Activated T-helper 17 cell treated with anti-CD3 and anti-CD28 coated beads, Interleukin-2, amount 50 U/mL, for 72 hours (primary cell): ENCODE measurements at places on chromosomes 1 and 21. TPM values are rescaled to one million over a fixed set of nuclear protein-coding genes. Genes with fewer than 3 reads are reported as not detected.

- no peak for ATAC-seq
Measured at GRCh38 chr21:45889961-45890360, 91.6 kb upstream of the COL6A1 start.

DNA sequence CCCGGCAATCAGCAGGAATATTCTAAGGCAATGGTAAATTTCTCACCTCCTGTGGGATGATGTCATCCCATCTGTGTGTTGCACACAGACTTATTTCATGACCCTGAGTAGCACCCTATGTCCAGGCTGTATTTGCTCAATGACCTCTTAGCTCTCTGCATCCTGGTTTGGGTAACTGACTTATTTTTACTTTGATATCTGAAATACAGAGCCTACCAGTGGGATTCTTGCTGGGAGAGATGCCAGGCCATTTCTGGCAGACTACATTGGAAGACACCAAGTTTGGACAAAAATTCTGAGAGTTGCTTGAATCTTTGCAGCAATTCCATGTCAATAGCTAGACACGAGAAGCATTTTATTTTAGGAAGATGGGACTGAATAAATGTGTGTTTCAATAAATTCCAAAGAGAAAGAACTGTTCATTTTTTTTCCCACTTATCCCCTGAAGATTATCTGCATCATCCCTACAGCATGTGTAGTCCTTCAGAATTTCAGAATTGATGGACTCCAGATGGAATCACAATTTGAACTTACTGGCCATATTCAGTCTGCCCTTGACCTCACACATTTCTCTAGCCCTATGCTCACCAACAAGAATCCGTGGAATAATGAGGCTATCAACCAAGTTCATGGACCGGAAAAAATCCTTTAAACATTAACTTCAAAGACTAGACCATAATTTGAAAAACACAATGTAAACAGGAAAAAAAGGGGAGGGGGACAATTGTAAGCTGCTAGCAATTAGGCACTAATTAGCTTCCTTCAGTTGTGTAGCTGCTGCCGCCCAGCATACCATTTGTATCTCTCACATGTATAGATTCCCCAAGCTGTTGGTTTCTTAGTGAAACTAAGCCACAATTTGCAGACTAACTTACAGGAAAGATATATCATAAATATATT lies 226.5 kb downstream of the HMCN1 start:
- no peak for ATAC-seq

- ATAC-seq = no peak
Measured at GRCh38 chr1:71804140-71804539, 478.2 kb downstream of the NEGR1 start.

DNA sequence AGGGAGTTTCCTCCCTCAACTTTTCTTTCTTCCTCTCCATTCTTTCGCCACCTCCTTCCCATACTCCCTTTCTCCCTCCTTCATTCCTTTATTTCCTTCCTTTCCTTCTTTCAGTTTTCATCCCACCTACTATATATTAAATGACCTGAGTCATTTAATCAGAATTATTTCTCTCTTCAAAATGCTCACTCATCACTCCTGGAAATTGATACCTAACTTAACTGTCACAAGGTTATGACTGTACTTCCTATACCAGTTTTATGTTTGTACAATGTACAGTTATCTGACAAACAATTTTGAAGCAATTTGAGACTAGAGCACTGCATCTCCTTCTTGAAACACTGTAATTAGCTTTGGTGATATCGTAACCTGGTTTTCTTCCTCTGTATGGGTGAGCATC lies 41.4 kb downstream of the NEXN start:
- no peak for ATAC-seq

DNA sequence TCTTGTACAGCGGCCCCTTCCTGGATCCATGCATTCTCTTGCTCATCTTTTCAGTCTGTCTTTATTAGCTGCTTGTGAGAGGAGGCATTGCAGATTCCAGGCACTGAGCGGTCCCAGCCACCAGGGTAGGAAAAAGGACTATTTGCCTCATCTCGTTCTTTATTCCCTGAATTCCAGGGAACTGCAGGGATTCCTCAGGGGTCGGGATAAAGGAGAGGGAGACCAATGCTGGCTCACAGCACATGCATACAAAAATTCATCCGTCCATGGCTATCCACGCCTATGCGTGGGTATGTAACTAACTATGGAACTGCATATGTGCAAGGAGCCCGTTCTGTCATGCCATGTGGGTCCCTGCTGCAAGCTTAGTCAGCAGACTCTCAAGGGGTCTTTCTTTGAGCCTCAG lies 879 bp upstream of the PLPPR5 start:
- no peak for ATAC-seq

- no peak for ATAC-seq
Measured at GRCh38 chr1:201427963-201428362, 6.4 kb upstream of the TNNI1 start.

DNA sequence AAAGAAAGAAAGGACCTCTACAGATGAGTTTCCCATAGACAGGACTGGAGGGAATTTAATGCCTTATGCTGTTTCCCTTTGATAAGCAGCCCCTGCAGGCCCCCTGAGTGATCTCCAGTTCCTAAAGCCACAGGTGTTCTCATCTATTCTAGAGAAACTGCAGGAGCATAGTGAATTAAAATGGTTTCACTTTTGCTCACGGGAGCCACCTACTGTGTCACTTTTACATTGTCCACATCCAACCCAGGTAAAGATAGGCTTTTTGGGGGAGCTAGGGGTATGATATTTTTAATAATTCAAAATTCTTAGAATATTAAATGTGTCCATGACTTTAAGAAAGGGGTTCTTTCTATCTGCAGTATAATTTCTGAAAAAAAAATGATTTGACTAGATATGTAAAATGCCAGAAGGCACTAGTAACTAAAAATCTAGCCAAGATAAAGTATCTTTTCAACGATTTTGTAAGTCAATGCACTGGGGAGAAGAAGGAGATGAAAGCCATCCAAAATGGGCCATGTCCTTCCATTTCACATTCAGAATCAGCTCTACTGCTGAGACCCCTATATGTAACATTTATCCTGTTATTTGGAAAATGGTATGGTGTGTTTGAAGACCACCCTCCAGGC lies 267.3 kb upstream of the DUSP10 start:
- ATAC-seq = peak; percentile 52

GRCh38 chr1:184226100-184226487 lies 160.7 kb upstream of the C1orf21 start:
- ATAC-seq = no peak

- no peak for ATAC-seq
Measured at GRCh38 chr1:222938986-222939385, 124.1 kb downstream of the DISP1 start.

DNA sequence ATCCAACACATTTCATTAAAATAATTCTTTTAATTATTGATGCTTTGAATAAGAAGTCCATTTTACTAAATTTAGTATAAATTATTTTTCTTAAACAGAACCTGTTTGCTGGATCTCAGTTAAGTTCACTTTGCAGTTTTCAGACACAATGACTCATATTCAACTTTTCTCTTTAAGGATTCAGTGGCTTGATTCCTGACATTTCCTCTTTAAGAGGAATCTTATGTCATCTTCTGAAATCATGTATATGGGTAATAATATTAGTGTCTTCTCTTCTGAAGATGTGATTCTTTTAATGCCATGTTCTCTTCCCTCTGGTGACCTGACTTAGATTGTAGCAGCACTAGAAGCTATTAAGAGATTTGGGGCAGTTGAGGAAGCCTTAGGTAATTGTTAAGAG lies 12.6 kb downstream of the CREG1 start:
- no peak for ATAC-seq

DNA sequence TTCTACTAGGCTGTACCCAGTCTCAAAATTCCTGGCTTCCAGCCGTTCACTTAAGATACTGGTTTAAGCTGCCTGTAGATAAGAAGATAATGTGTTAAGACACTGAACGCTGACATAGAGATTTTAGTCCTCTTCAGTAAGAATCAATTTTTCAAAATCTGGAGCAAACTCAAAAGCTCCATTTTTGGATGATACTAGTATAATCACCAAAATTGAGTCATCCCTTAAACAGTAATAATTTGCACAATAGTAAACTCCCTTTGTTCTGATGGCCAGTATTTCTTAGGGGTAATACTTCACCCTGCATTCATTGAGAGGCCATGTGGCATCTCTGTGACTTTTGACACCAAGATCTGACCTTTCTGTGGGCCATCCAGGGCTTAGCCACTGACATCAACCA lies 299.8 kb upstream of the USP25 start:
- ATAC-seq = no peak

DNA sequence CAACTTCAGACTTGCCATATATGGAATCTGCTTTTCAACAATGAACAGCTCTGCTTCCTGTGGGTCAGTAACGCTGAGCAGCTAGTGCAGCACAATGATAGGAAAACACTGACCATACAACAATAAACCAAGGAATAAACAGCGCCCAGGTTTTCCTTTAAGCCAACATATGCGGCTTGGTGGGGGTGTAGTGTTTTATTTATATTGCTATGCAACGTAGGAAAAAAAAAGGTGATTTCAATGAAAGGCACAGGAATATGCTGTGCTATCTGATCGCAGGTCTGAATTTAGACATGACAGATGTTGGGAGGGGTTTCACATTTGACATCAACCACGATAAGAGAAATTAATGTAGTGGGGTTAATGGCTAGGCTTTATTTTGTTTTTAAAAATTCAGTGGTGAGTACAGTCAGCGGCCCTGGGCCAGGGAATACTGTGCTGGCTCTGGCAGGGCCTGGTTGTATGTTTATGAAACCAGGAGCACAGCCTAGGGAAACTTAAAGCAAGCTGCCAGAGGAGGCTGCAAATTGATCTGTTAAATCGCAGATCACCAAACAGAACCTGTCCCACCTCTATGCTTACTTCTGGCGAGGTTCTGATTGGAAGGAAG lies 4.3 kb downstream of the TSPAN2 start:
- no peak for ATAC-seq

- no peak for ATAC-seq
Measured at GRCh38 chr1:2636733-2637132, 3.9 kb upstream of the MMEL1 start.

GRCh38 chr1:155070158-155070621 lies 6.7 kb downstream of the EFNA4 start:
- ATAC-seq = no peak

DNA sequence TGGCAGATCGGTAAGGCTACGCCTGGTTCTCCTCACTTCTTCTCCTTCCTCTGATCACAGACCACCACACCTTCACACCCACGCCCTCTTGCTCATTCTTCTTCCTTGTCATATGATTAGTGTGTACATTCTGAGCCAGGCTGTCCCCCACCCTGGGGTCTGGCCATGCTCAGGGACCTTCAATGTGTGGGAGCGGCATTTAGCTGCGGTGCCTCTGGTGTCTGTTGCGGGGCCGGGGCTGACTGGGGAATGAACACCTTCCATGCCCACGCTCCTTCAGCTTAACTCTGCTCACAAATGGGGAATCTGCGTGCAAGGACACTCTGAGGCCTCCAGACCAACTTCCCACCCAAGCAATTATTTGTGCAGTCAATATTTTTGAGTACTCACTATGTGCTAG lies 29.4 kb downstream of the QSOX1 start:
- no peak for ATAC-seq

- peak; percentile 42 for ATAC-seq
Measured at GRCh38 chr1:202192770-202193613, 607 bp upstream of the LGR6 start.

GRCh38 chr1:59685101-59685500 lies 129.6 kb upstream of the HOOK1 start:
- ATAC-seq = no peak

DNA sequence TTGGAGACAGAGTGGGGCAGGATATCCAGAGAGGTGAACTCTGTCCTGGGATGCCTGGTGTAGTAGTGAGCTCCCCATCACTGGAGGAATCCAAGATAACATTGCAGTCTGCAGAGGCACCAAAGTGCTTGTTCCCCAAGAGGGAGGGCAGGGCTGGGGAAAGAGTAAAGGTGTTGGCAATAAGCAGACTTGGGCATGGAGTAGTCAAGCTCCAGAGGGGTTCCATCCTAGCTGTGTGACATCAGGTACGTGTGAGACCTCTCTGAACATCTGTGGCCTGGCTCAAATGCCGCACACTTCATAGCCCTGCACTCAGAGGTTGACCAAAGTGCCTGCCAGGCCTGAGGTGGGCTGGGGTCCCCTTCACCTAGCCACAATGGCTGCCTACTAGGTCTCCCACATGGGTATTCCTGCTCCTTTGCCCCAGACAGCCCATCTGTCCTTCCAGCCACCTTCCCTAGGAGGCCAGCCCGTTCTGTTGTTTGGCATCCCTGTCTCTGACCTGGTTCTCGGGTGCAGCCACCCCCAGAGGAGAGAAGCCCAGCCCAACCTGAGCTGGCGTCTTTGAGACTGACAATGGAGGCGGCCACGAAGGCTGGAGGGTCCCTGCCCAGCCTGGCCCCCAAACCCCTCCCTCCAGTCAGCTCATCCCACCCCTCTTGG lies 2.8 kb upstream of the ARF1 start:
- ATAC-seq = no peak

Gene FAM72A
- 22.7 TPM for total RNA-seq

Gene GRIK3
- not detected for total RNA-seq

Gene CACHD1
- not detected for total RNA-seq

Gene TFF1
- not detected for total RNA-seq
